ENCODE measurements at places on chromosomes 4 and X.

DNA sequence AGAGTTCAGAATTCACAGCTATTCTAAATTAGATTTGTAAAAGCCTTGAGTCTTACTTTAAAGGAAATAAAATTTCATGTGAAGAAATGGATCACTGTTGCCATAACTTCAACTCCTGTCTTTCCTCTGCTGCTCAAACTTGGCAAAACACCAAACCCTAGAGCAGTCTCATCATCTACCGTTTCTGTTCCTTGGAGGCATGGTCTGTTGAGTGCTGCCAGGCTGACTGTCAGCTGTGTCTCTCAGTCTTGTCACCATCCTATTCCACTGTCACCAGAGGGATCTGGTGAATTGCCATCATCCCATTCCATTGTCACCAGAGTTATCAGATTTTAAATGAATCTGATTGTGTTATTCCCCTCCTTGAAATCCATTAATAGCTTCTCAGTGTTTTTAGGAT, 55.6 kb downstream of the STIM2 start:
- DNase-seq: no peak

DNA sequence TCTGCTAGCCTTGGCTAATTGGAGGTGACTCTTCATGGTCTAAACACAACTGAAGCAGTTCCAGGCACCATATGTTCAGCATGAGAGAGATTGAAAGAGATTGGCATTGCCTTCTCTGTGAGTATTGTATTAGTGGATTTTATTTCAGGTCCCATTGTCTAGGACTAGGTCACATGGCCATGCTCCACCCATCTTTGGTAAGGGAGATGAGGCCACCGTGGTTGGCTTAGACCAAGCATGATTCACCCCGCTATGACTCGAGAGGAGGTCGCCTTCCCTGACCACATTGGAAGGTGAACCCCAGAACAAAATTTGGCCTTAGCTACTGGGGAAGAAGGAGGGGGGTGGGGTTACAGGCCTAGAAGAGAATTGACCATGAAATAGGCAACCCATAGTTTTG, 109.9 kb upstream of the BCOR start:
- peak; percentile 10 for DNase-seq

- no peak for DNase-seq
Measured at GRCh38 chrX:151726751-151727150, 7.8 kb upstream of the CNGA2 start.

DNA sequence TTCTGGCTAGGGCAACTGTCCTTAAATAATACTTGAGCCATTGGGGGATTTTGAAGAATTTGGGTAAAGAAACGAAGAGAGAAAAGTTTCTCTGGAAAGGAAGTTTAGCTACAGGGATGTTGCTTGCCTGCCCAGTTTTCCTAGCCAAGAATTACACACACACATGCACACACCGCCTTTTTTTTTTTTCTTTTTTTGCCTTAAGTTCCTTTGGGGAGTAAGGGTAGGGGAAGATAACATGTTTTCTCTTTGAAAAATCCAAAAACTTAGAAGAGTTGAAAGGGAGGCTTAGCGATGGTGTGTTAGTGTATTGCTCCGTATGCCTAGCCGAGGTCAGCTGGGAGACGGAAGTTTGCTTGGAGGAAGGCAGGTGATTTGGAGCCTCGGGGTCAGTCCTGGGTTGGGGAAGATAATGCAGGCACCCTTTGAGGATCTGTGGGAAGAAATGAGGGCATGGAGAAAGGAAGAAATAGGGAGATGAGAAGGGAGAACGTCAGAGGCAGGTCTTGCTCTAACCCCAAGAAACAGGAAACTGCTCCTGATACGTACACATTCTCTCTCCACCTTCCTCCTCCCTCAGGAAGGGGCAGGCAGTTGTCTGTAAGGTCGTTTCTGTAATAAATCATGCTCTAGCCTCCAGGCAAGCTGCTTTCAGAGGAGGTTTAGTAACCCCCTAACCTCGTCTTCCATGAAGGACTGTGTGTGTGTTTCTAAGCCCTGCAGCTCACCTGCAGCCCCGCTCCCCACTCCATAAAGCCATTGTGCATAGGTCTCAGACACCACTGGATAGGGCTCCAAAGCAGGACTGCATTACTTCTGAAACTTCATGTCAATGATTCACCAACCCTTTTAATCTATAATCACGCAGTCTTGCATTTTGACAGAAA, 10.5 kb downstream of the KLF3 start:
- no peak for DNase-seq

DNA sequence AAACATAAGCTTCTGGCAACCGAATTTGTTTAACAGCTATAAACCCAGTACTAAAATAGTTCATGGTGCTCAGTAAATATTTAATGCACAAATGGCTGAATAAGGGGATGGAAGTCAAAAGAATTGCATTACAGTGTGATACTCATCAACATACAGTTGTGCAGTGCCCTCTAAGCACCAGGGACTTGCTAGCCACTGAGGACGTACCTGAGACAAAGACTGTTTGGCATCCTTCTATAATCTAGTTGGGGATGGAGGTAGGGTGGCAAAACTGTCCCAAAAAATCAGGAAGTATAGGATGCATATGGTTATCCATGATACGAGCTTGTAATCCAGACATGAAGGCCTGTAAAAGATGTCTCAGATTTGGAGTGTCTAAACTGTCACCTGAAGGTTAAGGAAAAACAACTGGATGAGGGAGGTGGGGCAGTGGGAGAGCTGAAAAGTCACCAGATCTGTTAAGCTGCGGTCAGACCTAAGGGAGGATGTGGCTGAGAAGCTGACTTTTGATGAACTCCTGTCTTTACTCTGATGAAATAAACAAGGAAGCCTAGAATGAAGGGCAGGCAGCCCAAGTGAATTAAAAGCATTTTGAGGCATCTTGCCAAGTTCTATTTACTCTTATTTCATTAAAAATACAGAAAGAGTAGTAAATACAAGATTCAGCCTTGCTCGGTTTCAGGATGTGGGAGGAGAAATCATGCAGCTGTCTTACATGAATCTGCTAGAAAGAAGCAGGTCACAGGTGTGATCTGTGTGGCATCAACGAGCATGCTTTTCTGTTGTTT, 12.0 kb upstream of the CD38 start:
- no peak for DNase-seq
